SK-N-DZ (cell line): ENCODE measurements at places on chromosomes 11 and 22.

- DNase-seq = no peak
Observed at GRCh38 chr11:57370941-57371340, 10.0 kb downstream of the PRG3 start.

GRCh38 chr11:12182302-12182675 is 71.9 kb downstream of the MICAL2 start:
- DNase-seq = no peak

DNA sequence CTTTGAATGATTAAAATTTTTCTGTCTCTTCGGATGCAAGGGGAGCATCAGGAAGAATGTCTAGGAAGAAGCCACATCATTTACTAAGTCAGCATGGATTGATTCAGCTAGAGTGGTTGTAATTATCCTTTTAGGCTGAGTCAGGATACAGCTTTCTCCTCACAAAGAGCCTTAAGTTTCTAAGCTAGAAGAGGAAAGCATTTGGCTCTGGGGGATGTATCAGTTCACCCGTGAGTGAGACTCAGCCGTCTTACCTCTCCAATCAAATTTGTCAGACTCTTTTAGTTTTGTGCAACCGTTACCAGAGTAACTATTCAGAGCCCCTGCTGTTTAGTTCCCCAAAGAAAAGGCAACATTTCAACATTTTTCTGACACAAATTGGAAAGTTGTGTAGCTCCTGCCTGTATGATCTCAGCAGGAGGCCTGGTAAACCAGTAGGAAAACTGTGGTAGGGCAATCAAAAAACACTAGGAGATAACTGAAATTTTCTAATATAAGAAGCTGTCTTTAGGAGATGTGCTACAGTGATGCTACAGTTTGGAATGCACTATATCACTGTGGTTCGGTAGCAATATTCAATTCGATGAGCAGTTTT is 432.4 kb upstream of the LUZP2 start:
- DNase-seq = no peak

DNA sequence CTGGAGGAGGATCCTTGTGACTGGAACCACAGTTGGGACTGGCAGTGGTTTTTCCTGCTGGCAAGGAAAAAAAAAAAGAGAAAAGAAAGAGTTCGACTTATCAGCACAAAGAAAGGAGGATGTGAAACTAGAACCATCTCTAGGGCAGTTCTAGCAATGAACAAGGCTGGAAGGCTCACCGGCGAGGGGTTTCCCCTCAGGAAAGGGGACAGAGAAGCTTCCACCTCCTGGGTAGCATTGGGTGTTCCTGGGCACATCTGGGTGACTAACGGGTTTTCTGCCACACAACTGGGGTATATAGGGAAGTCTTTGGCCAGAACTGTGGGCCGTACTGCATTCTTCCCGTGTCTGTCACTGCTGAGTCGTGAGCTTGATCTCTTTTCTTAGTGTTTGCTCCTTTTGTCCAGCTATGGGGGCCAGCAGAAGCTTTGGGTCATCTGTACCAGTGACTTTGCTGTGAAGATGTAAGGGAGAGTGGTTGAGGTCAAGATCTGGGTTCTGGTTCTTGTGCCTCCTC is 109.4 kb upstream of the OR4B1 start:
- no peak for DNase-seq

DNA sequence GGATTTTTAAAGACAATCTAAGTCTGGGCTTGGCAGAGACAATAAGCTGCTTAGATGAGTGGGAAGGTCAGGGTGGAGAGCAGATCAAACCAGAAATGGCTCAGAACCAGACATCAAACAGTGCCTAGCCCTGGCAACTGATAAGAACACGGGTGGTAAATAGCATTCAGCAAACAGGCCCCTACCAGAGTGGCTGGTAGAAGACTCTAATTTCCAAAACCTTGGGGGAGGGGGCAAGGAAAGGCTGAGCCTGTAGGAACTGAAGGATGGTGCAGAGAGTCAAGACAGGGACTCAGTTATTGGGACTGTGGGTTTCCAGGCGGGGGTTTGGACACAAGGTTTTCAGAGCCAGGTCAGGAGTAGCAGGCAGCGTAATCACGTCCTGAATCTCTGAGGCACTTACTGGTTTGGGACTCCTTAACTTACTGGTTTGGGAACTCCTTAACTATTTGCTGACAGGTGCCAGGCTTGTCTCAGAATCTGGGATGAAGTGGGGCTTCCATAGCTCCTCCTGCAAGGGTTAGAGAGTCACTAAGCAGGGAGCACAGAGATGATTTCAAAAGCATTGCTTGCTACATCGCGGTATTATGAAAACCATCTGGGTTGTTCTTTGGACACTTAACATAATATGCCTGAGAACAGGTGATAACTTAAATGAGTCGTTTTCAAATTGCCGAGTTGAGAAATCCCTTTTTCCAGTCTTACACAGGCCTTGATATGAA is 5.7 kb upstream of the ABTB2 start:
- no peak for DNase-seq

DNA sequence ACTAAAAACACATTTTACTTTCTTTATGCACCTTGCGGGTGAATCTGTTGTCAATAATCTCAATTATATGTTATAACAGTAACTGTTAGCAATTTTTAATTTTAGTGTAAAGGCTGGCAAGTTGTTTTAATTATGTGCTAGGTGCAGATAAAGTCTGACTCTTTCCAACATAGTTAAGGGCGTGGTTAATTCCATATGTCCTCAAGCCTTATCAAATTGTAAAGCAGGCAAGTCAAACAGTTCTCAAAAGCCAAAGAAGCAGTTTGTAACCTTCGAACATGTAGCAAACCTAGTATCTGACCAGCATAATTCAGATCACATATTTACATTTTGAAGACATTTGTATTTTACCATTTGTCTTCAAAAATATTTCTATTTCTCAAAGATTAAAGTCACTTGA is 29.2 kb downstream of the METTL15 start:
- no peak for DNase-seq

DNA sequence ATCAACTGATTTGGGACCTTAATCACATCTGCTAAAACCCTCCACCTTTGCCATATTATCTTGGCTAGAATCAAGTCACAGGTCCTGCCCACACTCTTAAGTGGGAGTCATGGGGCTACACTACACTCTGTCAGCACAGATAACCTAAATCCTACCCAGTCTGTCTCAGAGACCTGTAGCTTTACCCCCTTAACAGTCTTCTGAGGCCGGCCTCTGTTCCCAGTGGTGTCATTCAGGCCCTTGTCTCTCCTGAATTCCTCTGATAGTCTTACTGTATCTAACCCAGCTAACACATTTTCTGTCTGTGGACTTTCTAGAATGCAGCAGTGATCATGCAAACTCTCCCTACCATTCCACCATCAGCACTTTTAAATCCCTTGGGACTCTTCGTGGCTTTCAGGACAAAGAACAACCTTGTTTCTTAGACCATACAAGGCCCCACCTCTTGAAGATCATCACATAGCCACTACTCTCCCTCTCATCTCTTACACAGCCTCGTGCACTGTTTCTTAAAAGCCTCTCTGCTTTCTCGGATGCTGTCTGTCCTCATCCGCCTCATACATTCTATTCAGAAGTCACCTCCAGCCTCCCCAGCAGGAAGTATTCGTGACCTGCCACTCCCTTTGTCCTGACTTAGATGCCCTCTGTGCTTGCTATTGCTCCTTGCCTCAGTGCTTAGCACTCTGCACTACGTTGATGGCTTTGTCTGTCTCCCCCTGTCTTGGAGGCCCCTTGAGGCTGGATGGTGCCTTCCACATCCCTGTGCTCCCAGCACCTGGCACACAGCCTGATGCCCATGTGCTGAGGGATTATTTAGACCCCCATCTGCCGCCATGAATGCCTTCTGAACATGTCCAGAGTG is 57.9 kb downstream of the PANX1 start:
- DNase-seq = no peak

DNA sequence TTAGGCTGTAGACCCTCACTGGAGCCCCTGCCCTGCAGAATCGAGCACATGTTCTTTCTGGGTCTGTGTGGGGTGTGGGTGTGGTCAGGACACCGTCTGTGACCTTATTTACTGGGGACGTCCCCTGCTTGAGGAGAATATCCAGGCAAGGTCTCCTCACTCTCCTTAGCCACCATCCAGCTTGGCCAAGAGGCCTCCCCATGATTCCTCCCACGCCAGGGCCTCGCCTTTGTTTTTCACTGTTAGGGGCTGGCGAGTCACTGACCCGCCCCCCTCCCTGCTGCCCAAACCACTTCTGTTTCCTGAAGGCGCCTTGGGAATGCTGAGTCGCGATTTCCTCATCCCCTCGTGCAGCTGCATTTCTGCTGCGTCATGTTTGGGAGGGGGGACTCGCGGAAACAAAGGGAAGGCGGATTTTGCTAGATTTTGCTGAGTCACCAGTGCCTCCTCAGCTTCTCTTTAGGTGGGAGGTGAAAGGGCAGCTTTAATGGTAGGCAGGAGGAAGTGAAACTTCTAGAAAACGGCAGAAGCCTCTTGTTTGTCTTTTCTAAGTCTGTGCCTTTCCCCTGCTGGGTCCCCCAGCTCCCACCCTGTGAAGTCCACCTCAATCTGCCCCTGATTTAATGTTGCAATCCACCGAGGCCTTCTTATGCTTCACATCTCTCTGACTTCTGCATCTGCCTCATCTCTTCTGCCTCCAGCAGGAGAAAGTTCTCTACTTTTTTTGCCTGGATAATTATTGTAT is 4.0 kb upstream of the HMOX1 start:
- DNase-seq = peak; percentile 96

- DNase-seq = no peak
Observed at GRCh38 chr11:83070044-83070701, 1.5 kb downstream of the RAB30 start.
